ENCODE measurements at places on chromosomes 5 and 9.
A peak's percentile ranks its signal among the peaks of the same experiment; 100 is the strongest.

DNA sequence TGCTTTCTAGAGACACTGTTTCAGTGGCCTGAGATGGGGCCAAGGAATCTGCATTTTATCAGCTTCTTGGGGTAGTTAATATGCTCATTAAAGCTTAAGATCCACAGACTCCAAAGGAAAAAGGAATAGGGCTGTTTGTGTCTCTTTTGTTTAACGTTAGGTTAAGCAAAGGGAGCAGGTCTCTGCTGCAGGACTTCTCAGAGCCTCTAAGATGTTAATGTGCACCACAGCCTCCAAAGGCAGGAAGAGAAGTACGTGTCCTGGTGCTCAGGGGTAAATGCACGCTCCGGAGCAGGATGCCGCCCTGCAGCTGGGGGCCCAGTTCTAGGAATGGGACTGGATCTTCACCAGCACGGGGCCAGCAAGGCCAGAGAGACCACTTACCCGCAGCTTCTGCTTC lies 19.6 kb downstream of the SPARC start:
- DNase-seq, result no peak

DNA sequence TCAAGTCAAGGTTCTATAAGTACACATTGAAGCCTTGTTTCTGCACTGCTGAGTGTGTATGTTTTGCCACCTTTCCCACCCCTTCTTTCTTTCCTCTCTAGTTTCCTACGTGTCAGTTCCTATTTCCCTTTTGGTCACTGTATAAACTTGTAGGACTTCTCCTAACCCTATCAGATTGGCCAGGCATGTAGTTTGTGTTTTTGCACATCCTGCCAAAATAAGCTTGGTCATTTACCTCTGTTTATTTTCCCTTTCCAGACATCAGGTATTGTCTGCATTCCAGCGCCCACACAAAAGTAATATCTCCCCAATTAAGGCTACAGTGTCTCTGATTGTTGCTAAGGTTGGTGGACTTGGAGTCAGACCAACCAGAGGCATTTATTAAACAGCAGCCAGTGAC lies 252.9 kb upstream of the MPDZ start:
- DNase-seq, result no peak

- no peak for DNase-seq
Measured at GRCh38 chr5:180193749-180194375, 15.1 kb downstream of the RASGEF1C start.

DNA sequence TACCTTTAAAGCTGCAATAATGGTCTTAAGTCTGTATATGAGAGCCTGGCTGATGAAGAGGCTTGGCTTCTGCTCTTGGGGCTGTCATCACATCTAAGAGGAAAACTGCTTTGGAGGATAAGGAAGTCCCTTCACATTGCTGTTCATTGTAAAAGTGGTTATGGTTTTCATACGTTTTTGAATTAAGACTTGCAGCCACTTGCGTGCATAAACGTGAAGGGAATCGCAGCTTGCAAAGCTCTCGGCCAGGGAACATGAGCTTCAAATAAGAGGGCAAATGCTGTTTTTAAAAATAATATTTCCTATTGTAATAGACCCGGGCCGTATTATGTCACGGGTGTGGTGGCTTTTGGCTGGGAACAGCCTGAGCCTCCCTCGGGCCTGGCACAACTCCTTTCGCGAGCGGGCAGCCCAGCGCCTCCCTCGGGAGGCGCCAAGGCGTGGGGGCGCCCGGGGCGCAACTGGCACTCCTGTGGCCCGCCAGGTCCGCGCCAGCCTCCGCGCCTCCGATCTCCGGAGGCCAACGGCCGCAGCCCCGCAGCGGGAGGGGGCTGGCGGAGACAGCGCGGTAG lies 538 bp upstream of the ARHGEF28 start:
- DNase-seq, result no peak

DNA sequence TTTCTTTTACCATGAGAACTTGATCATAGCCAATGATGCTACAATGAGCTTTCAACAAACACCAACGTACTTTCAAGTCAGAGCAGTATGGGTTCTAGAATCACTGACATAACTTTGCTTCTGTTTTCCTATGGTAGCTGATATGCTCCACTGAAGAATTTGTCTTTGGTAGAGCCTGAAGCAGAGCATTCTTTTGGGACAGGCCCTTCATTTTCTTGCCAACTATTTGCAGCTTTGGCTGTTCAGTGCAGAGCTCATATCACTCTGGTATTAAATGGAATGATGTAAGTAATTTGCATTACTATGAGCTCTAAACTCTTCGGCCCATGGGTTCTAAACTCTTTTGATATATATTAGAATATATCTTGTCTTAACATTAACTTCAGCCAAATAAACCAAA lies 51.8 kb upstream of the APC start:
- DNase-seq, result no peak

DNA sequence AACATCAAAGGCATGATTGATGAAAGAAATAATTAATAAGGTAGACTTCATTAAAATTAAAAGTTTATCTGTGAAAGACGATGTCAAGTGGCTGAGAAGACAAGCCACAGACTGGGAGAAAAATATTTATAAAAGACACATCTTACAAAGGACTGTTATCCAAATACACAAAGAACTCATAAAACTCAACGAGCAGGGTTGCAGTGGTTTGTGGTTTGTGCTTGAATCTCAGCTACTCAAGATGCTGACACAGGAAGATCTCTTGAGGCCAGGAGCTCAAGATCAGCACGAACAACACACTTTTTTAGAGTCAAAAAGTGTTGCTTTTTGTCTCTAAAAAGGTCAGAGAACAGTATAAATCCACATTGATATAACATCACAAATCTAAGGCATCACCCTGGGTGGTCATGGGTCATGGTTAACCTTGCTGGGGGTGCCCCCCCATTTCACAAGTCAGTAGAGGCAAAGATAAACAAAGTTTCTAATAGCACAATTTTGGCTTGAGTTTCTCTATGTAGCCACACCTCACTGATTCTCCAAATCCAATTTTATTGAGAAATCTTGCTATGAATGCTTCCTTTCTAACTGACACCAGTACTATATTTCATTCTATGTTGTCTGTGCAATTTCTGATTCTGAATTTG lies 342.9 kb upstream of the RPS23 start:
- DNase-seq, result no peak

DNA sequence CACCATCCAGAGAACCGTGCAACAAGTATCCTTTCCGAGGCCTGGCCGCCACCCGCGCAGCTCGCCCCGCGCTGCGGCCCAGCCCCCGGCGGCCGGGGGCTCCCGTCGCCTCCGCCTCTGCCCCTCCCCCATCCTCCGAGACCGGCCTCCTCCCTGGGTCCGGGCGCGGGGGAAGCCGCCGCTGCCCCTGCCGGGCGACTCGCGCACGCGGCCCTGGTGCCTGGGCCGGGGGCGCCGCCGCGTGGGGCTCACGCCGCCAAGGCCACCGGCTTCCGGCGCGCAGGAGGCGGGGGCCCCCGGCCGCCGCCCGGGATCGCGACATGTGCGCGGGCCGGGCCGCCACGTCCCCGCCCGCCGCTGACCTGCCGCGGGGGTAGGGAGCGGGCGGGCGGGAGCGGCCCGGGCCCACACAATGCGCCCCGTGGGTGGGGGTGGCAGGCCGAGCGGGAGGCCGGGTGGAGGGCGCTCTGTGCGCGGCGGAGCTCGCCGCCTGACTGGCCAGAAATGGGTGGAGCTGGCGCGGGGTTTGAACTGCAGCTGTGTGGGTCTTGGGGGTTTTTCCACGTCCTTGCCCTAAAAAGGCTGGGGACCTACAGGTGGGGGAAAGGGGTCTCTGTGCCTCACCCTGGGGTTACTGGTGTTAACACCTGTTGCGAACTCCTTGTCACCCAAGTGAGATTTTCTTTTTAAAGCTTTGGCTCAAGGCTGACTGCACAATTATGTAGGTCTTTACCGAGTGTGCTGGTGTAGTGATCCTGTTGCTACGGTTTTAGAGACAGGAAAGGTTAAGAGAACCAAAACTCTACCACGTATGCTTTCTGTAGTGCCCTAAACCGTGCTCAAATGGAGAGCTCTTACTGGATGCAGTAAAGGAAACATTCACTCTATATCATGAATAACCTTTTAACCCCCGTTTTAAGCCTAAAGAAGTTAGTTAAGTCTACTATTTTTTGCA lies 32.3 kb downstream of the TNPO1 start:
- peak; percentile 52 for DNase-seq

DNA sequence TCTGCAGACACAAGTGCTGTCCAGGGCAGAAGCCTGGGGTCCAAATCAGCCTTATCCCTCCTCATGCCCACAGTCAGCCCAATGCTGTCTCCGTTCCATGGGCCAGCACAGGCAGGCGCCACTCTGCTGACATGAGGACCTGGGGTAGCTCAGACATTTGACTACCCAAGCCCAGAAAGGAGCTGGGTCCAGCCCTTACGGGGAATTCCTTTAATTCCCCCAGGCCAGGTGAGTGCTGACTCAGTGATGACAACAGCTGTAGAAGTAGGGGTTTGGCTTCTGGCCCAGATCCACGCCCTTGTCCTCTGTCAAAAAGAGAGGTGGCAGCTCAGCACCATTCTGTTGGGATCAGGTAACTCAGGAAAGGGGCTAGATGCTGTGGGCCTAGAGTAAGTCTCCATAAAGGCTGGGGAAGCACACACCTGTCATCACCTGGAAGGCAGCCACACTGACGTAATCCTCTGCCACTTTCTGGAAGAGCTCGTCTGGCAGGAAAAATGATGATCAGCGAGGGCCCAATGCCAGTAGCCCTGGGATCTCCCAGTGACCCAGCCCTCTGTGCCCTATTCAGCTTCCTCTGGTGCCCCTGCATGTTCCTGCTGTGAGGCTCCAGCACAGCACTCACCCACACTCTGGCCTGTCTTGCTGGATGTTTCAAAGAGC lies 1.9 kb downstream of the RAB24 start:
- DNase-seq, result peak; percentile 24

Data from hematopoietic multipotent progenitor cell treated with erythropoietin and hydrocortisone succinate and interleukin-3 and kit ligand, for 17 days (in vitro differentiated cells).